ENCODE measurements at places on chromosomes 1 and 21.

GRCh38 chr1:201982082-201982622 lies 296 bp upstream of the RNPEP start:
- peak; percentile 13 for DNase-seq

DNA sequence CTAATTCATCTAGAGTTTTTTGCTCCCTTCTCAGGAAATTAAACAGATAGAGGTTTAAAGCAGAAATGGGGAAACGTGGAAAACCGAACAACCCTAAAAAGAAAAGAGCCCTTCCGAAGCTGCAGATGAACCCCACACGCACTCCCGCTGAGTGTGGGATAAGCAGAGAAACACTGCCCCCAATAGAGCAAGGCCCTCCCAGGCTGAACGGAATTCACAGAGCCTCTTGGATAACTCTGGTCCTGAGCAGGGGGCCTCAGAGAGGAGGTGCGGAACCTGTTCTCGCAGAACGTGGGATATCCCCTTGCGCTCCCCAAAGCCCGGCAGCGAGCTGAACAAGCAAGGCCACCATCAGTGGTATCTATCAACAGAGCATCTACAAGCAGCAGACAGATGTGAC lies 44.9 kb downstream of the SSBP3 start:
- no peak for DNase-seq

GRCh38 chr1:68142461-68142860 lies 89.9 kb downstream of the WLS start:
- no peak for DNase-seq

DNA sequence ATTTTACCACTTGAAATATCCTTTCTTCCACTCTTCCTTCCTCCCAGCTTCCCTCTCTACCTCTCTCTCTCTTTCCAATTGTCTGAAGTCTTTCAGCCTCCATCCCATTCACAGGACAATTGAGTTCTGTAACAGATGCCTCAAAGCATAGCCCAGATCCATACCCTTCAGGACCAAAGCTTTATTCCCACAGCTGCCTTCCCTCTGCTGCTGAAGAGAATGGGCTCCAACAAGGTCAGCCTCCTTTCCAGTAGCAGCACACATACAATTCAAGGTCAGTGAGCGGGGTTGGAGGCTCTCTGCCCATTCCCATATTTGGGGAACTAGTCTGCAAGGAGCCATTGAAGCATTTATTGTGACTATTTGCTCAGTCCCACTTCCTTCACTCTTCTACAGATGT lies 179.9 kb downstream of the DPYD start:
- DNase-seq, result no peak

DNA sequence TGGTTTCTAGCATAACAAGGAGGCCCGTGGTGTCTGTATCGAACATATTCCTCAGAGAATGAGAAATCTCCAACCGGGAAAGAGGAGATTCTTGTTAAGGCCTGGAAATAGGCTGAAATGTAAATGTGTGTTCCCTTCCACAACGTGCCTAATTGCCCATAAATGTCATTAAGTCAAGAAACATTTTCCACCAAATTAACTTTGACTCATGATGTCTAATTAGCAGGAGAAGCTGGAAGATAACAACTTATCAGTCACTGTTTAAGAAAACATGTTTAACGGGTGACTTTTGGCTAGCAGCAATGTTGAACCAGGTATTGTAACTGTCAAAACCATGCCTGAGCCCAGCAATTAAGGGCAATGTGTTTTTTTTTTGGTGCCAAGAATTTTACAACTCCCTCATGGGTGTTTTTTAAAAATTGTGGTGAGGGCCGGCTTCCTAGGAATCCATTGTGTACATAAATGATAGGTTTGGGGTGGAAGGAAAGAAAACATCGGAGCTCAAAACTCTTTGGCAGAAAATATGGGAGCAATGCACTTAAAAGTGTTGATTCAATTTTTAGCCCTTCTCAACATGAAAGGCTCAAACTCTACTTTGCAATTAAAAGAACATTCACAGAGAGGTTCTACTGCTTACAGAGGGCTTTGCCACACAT lies 67.0 kb downstream of the OLIG1 start:
- DNase-seq, result no peak

DNA sequence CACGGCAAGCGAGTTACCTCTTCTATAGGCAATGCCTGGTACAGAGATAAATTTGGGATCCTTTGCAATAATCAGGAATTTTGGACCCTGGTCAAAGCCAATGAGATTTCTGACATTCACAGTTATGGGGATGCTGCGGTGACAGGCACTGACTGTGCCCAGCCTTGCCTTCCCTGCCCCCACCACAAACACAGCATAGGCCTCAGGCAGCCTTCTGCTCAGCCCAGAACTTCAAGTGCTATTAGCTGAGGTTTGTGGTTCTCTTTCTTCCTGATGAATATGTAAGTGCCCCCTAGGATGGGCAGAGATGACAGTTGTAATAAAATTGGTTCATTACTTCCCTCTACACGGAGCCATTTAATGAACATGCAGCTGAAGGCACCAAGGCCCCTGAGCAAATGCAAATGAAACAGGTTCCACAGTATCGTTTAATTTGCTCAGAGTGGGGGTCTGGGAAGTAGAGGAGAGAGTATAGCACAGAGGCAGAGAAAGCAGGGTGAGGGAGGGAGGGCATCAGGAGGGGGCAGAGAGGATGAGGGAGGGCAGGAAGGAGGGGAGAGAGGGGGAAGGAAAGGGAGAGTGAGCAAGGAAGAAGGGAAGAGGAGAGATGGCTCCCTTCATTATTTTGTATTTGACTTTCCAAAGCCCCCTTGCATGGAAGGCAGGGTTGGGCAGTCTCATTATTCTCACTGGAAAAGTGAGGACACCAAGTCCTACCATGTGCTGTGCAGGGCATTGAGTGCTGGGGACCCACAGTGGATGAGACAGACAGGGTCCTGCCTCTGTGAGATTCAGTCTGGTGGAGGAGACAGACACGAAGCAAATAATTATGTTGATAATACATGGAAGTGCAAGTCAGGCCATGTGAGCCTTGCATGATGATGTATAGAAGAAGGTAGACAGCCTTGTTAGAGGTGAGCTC lies 513.0 kb downstream of the PTPRU start:
- no peak for DNase-seq

GRCh38 chr1:231729544-231729943 lies 103.0 kb downstream of the DISC1 start:
- DNase-seq, result no peak

DNA sequence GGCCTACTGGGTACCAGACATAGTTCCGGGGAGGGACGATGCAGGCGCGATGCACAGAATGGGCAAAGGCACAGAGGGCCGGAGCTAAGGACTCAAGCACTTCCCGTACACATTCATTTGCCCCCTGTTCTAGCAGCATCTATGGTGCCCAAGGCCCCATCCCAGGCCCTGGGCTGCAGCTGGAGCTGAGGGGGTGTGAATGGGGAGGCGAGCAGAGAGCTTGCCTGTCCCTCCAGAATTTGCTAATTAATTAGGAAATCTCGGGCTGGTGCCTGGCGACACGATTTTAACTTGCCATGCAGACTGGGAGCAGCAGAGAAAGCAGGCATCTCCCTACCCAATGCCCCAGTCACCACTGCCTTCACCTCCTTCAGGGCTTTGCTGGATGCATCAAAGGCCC lies 35.9 kb downstream of the EPHA2 start:
- no peak for DNase-seq

- DNase-seq, result peak; percentile 87
Observed at GRCh38 chr1:172826096-172826741, 167.3 kb downstream of the FASLG start.

GRCh38 chr1:94283462-94283861 lies 46.1 kb upstream of the ARHGAP29 start:
- no peak for DNase-seq

DNA sequence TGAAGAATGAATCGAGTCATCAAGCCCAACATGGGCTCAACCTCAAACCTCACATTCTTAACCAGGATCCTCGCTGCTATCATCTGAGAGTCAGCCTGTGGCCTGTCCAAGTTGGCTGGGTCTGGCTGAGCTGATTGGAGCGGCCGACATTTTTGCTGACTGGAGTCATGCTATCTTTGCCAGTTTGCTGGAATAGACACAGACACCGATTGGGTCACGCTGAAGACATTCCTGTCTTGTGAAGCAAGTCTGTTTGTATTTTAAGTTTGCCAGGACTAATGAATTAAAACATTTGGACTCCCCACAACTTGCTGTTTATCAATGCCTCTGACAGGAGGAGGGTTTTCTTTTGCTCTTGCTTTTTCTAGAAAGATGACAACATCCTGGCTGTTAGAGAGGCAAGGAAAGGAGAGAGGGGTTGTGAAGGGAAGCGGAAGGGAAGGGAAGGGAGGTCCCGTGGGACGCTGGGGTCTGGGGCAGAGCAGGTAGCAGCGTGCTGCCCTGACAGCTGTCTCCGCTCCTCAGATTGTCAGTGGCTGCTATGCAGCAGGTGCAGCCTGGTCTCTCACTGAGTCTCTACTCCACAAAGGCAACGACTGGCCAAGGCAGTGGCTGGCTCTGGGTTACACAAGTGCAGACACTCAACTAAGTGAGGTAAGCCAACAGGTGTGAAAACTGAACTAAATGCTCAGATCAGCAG lies at the start of gene MAP3K7CL:
Gene MAP3K7CL, plus strand, starts transcription at position 375 of the 700 bp plus-strand sequence. CDS start 2,701 bp downstream, outside the sequence.
- DNase-seq, result peak; percentile 99
